ENCODE measurements at places on chromosomes 13 and 19. TPM values are rescaled to one million over a fixed set of nuclear protein-coding genes. Genes with fewer than 3 reads are reported as not detected.

Gene USE1
- total RNA-seq, result 24.3 TPM

Gene ZNF574
- total RNA-seq, result 20.0 TPM

Gene TEX101
- not detected for total RNA-seq

Gene AMER2
- not detected for total RNA-seq

Gene FGF21
- not detected for total RNA-seq

Gene UPF1
- 33.0 TPM for total RNA-seq

Gene S1PR4
- not detected for total RNA-seq

Gene MTMR6
- 13.3 TPM for total RNA-seq

Gene SIN3B
- 20.1 TPM for total RNA-seq
